ENCODE measurements at places on chromosomes 5 and 9.
A peak's percentile ranks its signal among the peaks of the same experiment; 100 is the strongest.

GRCh38 chr5:52999344-52999949 is 10.3 kb downstream of the ITGA2 start:
- peak; percentile 48 for ATAC-seq

- ATAC-seq: no peak
These were observed 316.6 kb downstream of the AGTPBP1 start for GRCh38 chr9:85425153-85425611.

DNA sequence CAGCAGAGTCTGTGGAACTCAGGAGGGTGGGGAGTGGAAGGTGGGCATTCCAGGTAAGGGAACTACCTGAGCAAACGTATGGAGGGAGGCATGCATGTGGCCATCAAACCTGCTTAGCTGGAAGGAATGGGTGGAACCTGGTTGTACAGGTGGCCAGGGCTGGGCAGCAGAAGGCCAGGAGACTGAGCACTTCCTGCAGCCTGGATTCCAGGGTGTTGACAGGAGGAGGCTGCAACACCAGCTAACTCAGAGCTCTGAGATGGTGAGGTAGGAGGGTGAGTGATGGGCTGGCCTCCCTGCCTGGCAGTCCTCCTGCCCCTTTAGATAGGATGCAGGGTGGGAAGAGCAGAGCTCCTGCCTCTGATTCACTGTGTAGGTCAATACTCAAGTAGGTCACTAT is 92.5 kb upstream of the CPEB4 start:
- no peak for ATAC-seq

DNA sequence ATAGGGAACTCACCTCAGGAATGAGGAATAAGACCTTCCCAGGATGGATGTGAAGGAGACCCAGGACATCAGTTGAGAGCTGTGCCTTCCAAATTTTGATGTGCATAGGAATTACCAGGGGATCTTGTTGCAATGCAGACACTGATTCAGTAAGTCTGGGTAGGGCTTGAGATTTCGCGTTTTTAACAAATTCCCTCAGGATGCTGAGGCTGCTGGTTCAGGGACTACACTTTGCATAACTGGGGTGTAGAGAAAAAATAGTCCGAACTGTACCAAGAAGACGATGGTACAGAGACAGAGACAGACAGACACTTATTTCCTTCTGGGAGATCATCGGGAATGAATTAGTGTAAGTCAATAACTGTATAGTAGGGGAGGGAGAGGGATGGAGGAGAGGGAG is 82.3 kb upstream of the FREM1 start:
- ATAC-seq: no peak

GRCh38 chr5:124021776-124022175 is 509.8 kb downstream of the CSNK1G3 start:
- no peak for ATAC-seq

GRCh38 chr5:176636426-176636825 is 6.0 kb downstream of the EIF4E1B start:
- no peak for ATAC-seq

- ATAC-seq: no peak
These were observed 1143.6 kb upstream of the WWC1 start for GRCh38 chr5:167147879-167148278.

DNA sequence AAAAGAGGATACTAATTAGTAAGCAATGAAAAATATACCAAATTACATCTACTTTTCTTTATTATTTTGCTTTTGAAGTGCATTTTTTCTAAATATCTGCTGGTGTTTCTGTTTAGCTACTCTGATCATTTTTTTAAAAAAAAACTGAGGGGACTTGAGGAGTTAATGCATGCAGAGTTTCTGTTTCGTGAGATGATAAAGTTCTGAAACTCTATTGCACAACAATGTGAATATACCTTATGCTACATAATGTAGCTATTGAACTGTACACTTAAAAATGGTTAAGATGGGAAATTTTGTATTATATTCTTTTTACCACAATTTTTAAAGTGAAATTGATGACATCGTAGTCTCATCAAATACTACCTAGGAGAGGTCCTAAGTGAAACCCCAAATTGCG is 288.3 kb upstream of the NR4A3 start:
- no peak for ATAC-seq

Data from activated CD4-positive, CD25-positive, alpha-beta regulatory T cell treated with anti-CD3 and anti-CD28 coated beads, Interleukin-2, amount 50 U/mL, for 24 hours (primary cell).